Posterior cingulate gyrus (tissue), 11 donors: ENCODE measurements at places on chromosomes 6 and 20.

DNA sequence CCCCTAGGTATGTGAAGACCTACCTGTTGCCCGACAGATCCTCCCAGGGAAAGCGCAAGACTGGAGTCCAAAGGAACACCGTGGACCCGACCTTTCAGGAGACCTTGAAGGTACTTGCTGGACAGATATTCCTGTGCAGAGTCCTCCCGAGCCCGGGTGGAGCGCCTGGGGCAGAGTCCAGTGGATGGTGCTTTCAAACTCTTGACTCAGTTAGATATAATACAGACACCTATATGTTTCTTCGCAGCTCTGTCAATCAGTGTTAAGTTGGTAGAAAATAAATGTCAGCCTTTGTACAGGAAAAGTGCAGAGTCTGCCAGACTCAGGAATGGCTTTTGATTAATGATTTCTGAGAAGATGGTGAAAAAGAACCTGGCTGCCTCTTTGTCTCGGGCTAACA, 67.2 kb downstream of the EZR start:
- no peak for DNase-seq

DNA sequence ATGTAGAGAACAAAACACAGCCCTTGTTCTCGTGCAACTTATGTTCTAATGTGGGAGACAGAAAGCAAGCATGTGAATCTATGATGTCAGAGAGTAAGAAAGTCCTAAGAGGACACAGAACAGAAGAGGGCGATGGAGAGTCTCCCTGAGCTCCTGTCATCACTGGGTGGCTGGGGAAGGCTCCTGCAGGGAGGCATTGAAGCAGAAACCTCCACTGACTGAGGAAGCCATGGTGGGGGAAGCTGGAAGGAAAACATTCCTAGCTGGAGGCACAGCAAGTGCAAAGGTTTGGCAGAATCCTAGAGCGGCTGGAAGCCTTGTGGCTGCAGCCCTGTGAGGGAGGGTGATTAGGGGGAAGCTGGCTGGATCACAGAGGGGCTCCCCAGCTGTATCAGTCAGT, 248.0 kb downstream of the CDH26 start:
- DNase-seq: no peak

- no peak for DNase-seq
Observed at GRCh38 chr20:14924433-14924832, 587.0 kb upstream of the FLRT3 start.

DNA sequence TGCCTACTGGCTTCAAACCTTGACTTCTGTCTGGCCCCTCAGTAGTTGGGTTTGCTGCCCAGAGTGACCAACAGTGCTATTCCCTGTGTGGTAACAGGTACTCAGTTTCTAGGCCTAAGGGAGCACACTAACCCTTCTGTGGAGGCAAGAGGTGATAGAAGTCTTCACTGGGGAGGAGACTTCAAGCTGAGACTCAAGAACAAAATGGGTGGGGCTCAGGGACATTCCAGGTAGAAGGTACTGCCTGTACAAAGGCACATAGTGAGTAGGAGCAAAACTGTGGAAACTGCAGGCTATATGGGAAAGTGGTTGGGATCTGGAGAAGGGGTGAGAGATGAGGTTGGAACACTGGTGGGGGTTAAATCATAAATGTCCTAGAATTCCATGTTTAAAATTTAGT, 2.3 kb upstream of the SCAND1 start:
- no peak for DNase-seq

DNA sequence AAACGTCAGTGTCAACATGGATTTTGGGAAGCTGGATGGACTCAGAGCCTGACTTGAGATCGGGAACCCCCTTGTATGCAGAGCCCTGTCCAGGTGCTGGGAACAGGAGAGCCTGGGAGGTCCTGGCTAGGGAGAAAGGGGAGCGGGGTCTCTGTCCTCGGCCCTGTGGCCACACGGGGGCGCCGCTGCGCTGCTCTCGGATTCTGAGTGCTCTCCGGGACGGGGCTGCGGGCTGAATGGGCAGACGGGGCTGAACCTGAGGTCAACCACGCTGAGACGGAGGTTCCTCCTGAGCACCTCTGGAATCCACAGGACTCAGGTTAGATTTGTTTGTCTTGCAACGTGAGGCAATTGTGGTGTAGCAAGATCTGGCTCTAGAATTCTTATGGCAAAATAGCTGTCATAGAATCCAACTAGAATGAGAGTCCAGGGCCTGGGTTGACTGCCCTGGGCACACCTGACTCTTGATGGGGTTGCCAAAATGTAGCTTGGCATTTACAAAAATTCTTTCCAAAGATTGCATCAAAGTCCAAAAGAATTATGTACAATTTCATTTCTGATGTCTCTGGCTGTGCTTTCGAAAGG, 20.6 kb upstream of the HLA-F start:
- DNase-seq: no peak

GRCh38 chr20:36361406-36361805, 55.3 kb downstream of the DLGAP4 start:
- no peak for DNase-seq

- DNase-seq: no peak
Observed at GRCh38 chr6:73968221-73968757, 272.3 kb downstream of the CD109 start.

GRCh38 chr20:3782597-3782996, 1.3 kb upstream of the SPEF1 start:
- no peak for DNase-seq

GRCh38 chr6:147829418-147829817, 320.9 kb downstream of the SAMD5 start:
- DNase-seq: no peak

GRCh38 chr20:44296011-44296410, 15.0 kb downstream of the FITM2 start:
- no peak for DNase-seq

DNA sequence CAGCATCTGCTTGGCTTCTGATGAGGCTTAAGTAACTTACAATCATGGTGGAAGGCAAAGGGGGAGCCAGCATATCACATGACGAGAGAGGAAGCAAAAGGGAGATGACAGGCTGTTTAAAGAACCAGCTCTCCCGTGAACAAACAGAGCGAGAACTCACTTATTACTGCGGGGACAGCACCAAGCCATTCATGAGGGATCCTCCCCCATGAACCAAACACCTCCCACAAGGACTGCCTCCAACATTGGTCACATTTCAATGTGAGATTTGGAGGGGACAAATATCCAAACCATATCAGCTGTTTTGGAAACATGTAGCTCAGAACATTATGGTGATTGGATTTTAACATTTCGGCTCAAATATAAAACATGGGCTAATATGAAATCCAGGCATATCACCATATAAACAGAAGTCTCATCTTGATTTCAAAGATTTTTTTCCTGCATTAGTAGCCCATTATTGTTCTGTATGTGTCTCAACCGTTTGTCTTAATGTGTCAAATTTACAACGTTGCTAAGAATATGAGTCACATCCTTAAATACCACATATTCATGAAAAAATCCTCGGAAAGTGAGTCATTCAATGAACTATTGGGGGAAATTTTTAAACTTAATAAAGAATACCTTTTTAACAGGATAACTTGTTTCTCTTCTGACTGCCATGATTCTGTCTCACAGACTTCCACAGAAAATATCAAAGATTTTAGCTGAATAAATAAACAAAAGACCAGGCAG, 894.3 kb downstream of the TFAP2A start:
- DNase-seq: no peak

- no peak for DNase-seq
Observed at GRCh38 chr6:139648430-139649000, 274.1 kb upstream of the CITED2 start.

DNA sequence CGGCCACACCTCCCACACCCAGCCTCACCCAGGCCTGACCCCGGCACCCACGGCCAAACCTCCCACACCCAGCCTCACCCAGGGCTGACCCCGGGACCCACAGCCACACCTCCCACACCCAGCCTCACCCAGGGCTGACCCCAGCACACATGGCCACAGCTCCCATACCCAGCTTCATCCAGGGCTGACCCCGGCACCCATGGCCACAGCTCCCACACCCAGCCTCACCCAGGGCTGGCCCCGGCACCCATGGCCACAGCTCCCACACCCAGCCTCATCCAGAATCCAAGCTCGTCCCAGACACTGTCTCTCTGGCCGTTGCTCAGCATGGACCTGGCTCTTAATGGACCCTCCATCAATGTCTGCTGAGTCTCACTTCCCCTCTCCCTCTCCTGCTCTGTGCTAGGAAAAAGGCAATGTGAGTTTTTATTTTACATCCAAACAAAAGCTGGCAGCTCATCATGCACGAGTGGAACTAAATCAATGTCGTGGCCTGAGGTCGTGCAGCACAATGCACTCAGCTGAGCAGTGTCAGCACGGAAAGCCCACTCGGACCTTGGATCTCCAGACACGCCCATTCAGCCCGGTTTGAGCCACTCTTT, 36.1 kb downstream of the NINL start:
- DNase-seq: no peak

- DNase-seq: no peak
Observed at GRCh38 chr20:21812379-21812778, 106.9 kb downstream of the PAX1 start.

- peak; percentile 96 for DNase-seq
Observed at GRCh38 chr6:10316373-10316721, 98.5 kb downstream of the TFAP2A start.

DNA sequence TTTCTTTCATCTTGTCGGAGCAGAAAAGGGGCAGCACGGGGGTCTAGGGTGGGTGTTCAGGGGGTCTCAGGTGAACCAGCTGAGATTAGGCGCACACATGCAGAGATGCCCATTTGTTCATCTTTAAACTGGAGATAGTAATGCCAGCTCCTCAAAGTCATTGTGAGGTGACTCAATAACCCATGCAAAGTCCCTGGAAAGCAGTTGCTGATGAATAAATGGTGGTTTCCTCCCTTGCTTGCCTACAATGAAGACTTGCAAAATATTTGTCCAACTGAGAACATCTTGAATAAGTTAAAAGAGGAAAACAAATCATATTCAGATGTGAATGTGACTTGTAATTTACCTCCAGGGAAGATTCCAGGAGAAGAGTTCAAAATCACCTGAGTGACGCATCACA, 206.9 kb downstream of the LY86 start:
- DNase-seq: no peak

- DNase-seq: no peak
Observed at GRCh38 chr6:164200071-164200470, 785.6 kb downstream of the QKI start.

DNA sequence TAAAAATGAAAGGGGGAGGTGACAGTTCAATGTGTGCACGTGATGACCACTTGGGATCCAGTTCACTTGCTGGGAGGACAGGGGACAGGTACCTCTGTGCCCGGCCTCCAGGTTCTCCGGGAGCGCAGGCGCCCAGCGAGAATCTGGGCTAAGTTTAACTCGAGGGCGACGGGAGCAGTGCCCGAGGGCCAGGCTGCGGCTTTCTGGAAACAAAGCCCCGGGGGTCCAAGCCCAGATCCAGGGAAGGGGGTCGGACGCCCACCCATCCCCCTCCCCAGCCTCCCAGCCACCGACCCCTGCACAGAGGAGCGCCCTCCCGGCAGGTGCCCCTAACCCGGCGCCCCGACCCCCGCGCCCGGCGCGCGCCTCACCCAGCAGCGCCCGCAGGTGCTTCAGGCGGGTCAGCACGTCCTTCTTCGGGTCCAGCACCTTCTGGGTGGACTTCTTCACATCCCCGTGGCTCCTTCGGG, 405 bp downstream of the RALGAPA2 start:
- DNase-seq: no peak

DNA sequence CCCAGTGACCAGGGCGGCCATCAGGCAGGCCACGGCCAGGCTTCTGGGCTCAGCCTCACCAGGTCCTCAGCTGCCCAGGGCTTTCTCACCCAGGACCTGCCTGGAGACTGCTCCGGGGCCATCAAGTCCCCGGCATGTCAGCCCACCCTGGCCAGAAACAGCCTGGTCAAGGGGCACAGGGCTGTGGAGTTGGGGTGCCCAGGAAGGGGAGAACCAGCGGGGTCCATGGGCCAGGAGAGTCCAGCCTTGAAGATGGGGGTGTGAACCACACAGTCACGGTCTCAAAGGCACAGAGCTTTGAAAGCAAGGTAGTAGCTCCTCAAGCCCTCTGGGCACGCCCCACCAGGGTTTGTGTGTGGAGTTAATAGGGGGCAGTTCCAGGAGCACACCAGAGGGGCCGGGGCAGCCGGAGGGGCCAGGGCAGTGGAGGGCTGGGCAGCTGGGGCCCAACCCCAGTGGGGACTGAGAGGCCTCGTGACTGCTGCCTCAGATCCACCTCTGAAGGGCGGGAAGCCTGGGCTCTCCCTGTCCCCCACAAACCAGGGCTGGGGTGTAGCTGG, 48.0 kb upstream of the BHLHE23 start:
- no peak for DNase-seq

GRCh38 chr6:114100215-114100994, 129.5 kb upstream of the HDAC2 start:
- DNase-seq: no peak

DNA sequence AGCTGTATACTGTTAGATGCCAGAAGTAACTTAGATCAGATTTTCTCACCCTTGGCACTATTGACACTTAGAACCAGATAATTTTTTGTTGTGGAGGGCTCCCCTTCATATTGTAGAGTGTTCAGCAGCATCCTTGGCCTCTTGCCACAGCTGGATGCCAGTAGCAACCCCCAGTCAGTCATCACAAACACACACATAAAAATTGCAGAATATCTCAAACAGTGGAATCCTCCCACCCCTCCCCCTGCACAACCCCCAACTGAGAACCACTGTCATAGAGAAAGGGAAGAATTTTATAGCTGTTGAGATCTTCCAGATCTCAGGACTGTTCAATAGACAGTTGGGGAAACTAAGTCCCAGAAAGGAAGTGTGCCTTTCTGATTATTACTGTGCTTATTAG, 81.2 kb upstream of the VSTM2L start:
- no peak for DNase-seq

DNA sequence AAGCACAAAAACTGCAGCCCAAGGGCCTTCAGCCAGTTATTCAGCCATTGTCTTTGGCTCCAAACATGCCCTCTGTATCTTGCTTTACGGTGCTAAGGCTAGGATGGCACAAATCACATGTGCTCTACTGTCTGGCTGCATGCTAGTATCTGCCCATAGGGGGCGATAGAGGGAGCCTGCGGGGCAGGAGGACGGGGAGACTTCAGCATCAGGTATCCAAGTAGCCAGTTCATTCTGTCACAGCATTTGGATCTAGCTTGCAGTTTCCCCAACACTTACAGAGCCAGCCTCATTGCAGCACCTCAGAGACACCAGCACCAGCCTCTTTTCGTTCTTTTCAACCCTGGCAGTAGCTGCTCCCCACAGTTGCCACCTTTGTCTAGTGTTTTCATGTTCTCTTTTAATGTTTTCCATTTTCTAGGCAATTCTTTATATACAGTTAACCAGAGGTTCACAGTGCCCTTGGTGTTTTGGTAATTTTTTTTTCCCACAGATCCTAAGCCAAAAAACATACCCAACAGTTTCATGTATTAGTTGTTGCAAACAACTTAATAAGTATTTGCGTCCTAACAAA, 705.9 kb downstream of the PTPRT start:
- DNase-seq: no peak

DNA sequence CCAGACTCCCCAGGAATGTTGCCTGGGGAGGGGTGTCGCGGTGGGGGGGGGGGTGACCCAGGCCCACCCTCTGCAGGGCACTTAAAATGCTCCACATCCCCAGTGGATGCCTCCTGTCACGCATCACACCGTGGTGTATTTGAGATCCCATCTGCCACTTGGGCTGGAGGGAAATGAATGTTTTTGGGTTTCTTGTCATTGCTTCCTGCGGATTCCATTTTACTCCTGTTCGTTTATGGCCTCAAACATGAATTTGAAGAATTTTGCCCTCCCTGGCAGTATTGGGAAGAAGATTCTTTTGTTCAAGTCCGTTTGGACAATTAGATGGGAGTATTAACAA, 544 bp upstream of the KHDC1 start:
- DNase-seq: no peak
